Femur (tissue), 1 donor: ENCODE measurements at places on chromosomes 5 and 9.

DNA sequence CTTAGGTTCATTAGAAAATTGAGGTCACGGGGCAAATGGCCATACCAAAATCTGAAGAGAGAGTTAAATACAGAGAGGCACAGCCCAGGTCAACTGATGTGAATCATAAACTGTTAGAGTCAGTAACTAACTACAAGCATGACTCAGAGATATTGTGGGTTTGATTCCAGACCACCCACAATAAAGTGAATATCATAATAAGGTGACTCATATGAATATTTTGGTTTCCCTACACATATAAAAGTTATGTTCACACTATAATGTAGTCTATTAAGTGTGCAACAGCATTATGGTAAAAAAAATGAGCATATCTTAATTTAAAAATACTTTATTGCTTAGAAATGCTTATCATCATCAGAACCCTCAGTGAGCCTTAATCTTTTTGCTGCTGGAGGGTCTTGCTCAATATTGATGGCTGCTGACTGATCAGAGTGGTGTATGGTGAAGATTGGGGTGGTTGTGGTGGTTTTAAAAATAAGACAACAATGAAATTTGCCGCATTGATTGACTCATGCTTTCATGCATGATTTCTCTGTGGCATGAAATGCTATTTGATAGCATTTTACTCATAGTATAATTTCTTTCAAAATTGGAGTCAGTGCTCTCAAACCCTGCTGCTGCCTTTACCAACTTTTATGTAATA is 53.1 kb upstream of the EDIL3 start:
- no peak for DNase-seq

- DNase-seq = no peak
Measured at GRCh38 chr5:113068559-113068958, 92.0 kb downstream of the DCP2 start.

DNA sequence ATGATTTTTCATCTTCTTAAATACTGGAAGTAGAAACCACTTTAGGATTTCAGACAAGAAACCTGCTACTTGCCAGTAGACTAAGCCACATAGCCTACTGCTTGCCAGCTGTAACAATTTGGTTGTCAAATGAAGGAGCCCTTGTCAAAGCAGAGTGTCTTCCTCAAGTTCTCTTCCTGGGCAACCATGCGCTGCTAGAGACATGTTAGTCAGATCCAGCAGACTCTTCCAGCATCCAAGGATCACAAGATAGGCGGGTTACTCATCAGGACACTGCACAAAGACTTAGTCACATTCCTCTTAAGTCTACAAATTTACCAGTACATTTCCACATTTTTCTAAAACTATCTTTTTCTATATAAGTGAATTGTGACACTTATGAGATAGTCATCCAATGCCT is 24.4 kb downstream of the SKIC3 start:
- no peak for DNase-seq

GRCh38 chr9:95074632-95075031 is 242.9 kb downstream of the FANCC start:
- DNase-seq = peak; percentile 18

DNA sequence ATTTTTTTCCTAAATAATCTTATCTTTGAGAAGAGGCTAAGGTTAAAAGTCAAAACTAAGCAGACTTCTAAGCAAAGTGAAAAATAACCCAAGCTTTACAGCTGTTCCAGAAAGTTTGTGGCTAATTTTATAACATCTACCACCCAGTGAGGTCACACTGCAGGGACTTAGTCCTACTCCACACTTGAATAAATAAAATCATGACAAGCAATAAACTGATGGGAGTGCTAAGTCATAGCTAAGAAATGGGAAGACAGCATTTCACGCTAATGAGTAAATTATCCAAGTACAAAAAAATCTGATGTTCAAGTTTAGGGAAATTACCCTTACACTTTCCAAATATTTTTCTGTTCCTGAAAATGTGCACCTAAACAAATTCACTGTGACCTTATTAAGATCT is 47.7 kb downstream of the ZNF608 start:
- no peak for DNase-seq

DNA sequence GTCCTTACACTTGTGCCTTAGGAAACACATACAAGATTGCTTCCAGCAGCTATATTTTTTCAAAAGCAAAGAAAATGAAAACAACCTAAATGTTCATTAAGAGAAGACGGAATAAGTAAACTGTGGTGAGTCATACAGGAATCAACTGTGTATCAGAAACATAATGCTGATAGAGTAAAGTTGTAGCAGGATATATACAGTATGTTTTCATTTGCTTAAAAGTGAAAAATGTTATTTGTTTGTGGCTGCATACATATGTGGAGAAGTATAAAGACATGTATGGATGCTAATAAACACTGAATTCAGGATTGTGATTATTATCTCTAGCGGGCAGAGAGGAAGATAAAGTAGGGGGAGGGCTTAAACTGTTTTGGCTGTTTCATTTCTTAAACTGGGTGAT is 8.3 kb downstream of the DCTN4 start:
- DNase-seq = no peak

- no peak for DNase-seq
Measured at GRCh38 chr9:137188086-137188489, 272 bp downstream of the ANAPC2 start.

- no peak for DNase-seq
Measured at GRCh38 chr9:16064771-16065170, 511.9 kb downstream of the CCDC171 start.

GRCh38 chr9:91053824-91054223 is 252.2 kb downstream of the SYK start:
- no peak for DNase-seq

DNA sequence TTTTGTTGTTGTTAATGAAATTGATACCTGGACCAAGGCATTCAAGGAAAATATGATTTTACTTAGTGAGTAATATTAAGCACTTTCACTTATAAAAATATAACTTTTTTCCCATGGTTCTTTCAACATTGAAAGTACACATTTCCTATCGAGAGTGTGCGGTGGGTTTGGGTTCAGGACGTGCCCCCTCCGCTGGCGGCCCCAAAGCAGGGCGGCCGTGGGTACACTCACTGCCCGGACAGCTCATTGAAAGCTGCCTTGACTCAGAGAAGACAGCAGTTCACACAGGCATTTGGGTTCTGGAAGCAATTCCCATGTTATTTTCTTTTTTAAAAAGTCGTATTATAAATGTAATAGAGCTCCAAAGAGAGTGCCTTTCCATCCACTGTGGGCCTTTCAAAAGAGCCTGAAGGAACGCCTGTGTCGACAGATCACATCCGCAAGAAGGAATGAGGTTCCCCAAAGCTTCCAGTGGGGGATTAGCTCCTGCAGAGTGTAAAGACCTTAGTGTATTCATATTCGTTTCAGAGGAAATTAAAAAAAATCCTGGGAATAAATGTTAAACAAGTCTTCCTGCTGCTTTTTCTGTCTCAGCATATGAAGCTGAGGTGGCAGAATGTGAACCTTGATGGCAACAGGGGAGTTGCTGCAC is 74.3 kb downstream of the PRDM6 start:
- DNase-seq = no peak

- DNase-seq = peak; percentile 12
Measured at GRCh38 chr9:126459546-126459945, 132.9 kb downstream of the MVB12B start.

GRCh38 chr9:99582814-99583213 is 238.9 kb upstream of the NR4A3 start:
- DNase-seq = no peak

GRCh38 chr5:103624675-103625074 is 62.1 kb upstream of the NUDT12 start:
- DNase-seq = no peak

GRCh38 chr9:119559056-119559455 is 189.8 kb upstream of the BRINP1 start:
- no peak for DNase-seq

DNA sequence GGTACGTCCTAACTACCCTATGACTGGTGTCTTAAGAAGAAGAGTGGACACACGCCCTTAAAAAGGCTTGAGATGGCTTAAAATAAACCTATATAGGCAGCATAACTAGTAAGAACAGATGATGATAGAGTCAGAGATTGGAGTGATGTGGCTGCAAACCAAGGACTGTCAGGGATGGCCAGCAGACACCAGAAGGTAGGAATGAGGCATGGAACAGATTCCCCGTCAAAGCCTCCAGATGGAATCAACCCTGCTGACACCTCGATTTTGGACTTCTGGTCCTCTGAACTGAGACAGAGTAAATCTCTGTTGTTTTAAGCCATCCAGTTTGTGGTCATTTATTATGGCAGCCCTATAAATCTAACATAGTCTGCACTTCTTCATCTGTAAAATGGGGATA is 7.4 kb downstream of the TMOD1 start:
- no peak for DNase-seq

DNA sequence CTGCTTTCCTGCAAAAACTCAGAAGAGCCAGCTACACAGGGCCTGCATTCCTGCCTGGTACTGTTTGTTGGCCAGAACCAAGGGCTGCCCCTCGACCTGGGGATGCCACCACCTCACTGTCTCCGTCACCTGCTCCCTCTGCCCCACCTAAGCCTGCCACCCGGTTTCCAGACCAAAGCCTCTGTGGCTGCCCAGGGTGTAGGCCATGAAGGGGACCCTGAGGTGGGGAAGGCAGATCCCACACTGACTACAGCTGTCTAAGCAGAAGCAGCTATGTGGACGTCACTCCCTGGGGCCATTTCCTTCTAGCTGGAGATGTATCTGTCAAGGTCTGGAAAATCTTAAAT is 35.8 kb downstream of the RASGEF1C start:
- no peak for DNase-seq

- no peak for DNase-seq
Measured at GRCh38 chr9:81566074-81566698, 123.2 kb downstream of the TLE1 start.

DNA sequence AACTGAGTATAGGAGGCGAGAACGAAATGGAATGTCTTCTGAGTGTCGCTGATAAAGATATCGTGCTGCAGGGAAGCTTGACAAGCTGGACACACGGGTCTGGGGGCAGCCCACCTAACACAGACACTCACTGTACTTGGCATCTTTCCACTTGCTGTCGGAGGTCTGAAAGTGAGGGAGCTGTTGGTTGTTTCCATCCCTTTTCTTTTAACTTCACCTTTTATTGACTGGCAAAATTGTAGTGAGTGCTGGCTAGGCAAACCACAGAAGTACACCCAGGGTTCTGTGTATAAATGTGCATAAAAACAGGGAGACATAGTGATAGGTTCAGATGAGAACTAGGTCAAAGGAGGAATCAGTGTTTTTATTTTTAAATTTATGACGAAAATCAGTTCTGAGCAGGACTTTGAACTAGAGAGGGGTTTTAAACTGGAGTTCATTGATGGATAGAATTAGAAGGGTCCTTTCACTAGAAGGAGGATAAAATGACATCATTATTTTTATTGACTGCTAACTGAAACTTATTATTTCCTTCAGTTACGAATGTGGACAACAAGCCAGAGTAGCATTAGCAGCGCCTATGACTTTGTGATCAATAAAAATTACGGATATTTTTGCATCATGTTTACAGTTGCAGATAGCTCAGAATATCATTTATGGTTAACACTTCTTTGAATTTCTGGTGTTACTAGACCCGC is 817 bp downstream of the GAPVD1 start:
- no peak for DNase-seq

DNA sequence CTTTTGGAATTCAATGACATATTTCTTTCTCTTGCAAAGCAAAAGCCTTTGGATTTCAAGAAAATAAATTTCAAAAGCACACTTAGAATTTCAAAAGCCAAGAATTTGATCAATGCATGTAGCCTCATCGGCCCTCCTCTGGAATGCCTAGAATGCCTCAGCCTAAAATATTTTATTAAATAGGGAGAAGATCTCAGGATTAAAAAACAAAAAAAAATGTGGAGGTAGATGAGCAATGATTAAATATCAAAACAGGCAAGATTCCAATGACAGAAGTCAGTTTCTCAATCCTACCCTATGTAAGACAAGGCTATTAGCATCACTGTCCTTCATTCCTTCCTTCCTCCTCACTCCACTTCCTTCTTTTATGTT is 169.0 kb downstream of the CDH6 start:
- no peak for DNase-seq

DNA sequence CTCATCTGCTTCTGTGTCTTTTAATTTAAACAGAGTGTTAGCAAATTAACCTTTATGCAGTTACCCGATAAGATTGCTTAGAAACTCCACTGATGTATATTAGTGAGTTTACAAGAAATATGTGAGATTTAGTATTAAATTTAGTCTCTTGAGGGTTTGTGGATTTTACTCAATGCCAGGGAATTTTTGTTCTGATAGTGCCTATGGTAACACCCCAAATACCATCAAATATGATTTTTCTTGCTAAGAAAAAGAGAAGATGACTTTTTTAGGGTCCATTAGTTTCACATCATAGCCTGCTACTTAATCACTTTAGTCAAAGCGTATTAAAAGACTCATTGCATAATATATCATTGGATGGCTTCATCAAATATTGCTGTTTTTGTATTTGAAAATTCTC is 224.9 kb downstream of the PCSK5 start:
- DNase-seq = no peak

DNA sequence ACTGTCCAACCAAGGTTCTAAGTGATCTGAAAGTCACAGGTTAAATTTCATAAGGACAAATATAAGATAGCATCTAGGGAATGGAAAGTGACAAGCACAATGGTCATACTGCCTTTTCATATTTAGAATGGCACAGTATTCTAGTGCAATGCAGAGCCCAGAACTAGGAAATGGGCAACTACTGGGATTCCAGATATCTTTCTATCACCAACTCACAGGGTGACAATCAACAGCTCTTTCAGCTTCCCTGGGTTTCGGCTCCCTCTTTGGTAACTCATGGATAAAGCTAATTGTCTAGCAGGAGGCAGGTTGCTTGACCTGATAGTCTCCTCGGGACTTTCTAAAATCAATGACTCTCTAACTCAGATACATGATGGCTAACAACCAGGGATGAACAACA is 60.4 kb downstream of the NR3C1 start:
- DNase-seq = no peak

DNA sequence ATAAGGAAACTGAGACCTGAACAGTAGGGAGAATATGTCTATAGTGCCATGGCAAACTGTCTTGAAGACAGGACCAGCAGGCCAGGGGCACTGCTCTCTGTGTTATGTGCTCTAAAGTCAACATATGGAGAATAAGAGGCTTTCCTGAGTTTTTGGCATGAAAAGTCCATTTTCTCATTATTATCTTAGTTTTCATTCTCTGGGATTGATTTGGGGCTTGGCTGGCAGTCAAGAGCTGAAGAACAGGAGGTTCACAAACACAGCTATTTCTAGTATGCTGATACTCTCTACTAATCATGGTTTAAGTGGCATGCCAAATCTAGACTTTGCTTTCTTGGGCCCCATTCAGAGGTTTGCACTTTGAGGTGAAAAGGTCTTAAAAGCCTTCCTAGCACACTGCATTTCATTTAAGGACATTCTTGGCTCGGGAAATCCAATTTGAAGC is 404.4 kb downstream of the ZNF608 start:
- peak; percentile 67 for DNase-seq
